ENCODE measurements at places on chromosomes 1 and 21.

- no peak for DNase-seq
Measured at GRCh38 chr1:156430303-156430702, 61.3 kb downstream of the RHBG start.

DNA sequence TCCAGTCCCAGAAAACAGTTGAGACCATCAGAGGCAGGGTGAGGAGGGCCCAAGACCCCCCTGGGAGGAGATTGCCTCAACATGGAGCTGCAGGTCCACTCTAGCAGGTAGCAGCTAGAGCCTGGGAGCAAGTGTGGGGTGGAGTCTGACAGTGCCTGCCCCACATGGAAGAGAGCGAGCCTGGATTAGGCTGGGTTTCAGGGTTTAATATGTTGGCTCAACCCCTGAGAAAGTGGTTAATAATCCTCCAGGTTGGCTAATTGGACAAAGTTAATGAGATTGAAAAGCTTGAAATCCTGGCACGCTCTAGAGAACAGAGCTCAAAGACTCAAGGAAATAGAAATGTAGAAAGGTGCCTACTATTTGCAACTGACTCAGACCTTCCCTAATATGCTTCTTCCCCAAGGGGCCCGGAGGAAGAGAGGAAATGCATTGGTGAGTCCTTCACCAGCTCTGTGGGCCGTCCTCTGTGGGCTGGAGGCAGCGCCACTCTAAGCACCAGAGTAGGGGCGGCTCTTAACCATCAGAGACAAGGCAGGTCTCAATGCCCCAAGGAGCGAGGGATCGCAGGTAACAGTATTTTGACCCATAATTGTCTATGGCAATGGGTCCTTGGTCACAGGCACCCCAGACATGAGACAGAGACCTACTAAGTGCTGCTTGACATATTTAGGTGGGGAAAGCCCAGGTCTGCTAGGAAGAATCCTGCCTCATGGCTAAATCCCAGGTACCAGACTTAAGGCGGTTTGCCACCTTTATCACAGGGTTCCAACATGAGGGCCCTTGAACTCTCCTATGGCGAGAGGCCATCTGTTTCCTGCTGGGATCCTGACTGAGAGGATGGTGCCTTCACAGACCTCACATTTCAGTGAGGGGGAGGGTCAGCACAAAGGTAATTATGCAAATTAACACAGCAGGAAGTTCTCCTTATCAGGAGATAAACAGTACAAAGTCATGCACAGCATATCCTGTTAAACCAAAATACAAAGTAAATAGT lies 33.8 kb downstream of the RSPH1 start:
- no peak for DNase-seq

GRCh38 chr1:221827307-221827642 lies 85.4 kb upstream of the DUSP10 start:
- DNase-seq = no peak

GRCh38 chr1:102852613-102853012 lies 255.7 kb downstream of the COL11A1 start:
- no peak for DNase-seq

DNA sequence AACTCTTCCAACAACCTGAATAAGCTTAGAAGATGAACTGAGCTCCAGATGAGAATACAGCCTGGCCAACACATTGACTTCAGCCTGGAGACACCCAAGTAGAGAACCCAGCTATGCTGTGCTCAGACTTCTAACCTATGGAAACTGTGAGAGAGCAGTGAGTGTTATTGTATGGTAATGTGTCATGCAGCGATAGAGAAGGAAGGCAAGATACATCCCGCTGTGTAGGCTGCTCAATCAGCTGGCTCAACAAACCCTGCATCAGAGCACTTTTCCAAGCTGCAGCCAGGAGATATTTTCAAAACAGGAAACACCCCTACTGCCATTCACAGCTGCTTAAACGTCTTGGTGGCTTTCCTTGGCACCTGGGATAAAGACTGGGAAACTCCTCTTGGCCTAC lies 321.3 kb downstream of the SIPA1L2 start:
- no peak for DNase-seq
